ENCODE measurements at places on chromosomes 7 and 10.

DNA sequence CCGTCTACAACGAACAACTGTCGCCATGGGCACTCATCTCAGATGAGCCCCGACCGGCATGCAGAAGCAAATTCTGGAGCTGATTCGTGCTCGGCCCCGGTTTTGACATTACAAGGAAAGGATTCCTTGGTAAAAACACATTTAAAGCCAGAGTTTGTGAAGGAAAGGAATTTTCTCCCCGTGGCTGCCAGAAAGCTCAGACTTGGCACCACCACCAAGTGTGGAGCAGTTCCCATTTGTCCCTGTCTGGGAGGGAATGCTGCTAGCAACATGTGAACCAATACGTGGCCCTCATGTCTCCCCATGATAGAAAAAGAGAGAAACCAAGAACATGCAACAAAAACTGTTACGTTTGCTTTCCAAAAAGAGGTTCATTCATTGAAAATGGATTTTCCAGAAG is 55.2 kb upstream of the DDC start:
- peak; percentile 20 for DNase-seq

DNA sequence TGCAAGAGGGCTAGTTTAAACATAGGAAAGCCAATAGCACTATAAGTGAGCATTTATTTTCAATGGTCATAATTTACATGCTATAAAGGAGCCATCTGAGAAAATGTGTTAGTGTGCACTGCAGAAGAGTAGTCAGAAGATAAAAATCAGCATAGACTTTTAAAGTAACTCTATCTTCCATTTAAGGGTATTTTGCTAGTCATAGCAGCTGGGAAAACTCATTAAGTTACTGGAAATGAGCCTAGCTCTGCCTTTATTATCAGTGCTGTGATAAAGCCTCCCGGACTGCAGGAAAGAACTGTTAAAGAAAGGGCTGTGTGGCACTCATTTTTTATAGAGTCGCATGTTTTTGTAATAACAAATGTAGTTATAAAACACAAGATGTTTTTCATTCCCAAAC is 825.8 kb upstream of the POM121L12 start:
- peak; percentile 18 for DNase-seq

DNA sequence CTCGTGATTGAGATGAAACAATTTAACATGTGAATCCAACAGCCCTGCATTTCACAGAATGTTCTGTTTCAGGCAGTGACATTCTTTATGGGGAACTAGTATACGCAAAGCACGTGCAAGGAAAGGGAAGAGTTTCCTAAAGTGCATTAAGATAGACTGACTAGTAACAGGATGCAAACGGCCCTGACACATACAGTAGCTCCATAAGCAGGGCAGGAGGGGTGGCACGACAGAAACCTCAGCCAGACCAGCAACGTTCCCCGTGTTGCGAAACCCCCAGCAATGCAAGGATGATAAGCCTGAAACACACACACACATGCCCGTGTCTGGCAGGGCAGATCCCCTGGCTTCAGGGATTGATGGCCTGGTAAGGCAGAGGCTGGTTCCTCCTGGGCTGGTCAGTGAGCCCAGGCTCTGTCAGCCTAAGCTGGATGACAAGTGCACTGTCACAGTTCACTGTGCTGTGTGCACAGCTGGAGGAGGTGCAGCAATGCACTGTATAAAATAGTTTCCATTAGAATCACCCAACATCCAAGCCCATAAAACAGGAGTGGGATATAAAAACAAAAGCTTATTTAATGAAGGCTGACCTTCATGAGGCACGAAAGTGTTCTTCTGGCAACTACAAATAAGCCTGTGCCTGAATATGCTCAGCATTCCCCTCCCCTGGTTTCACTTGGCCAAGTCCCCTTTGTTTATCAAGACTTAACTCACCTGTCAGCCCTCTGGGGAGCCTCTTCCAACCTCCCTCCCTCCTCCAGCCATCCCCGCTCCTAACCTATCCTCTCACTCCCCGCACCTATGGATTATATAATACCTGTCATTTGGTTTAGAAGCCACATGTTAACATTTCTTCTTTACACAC is 88.8 kb downstream of the GSAP start:
- DNase-seq = peak; percentile 34

DNA sequence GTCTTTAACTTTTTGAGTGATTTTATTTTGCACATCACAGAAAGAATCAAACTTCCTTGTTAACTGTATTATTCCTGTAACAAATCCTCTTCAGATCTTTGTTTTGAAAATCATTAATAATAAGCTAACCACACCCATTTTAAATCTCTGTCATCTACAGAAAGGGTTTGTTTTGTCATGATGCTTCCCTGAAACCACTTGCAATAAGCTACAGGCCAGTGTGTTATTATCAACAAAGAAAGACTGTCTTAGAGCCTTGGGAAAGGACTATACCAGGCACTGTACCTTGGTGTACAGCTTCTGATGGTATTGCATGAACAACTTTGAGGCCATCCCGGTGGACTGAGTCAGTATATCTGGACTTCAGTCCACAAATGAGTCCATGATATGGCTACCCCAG is 145.3 kb upstream of the FAM3C start:
- DNase-seq = no peak

DNA sequence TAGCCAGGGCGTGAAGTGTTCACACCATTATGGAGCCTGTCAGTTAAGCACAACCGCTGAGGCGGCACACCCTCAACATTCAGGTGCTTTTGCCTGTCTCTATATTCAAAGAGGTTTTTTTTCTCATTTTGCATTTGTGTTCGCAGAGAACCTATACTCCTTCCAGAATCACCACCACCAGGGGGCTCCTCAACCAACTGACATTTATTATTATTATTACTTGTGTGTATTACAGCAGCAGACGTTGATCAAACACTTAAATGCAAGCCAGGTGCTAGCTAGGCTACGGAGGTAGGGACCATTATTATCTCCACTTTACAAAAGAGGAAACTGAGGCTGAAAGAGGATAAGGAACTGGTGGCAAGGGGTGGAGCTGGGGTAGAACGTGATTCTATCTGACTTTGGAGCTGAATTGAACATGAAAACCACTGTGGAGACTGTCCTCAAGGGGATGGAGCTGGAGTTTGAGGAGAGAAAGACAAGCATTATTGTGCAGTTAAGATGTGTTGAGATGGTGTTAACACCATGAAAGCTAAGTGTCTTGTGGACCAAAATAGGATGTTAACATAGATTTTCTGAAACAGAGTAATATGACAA is 133.8 kb upstream of the PLXNA4 start:
- DNase-seq = peak; percentile 8

GRCh38 chr10:132163278-132163765 is 23.4 kb upstream of the DPYSL4 start:
- no peak for DNase-seq

- DNase-seq = peak; percentile 41
Measured at GRCh38 chr10:58473976-58474375, 38.7 kb upstream of the BICC1 start.

DNA sequence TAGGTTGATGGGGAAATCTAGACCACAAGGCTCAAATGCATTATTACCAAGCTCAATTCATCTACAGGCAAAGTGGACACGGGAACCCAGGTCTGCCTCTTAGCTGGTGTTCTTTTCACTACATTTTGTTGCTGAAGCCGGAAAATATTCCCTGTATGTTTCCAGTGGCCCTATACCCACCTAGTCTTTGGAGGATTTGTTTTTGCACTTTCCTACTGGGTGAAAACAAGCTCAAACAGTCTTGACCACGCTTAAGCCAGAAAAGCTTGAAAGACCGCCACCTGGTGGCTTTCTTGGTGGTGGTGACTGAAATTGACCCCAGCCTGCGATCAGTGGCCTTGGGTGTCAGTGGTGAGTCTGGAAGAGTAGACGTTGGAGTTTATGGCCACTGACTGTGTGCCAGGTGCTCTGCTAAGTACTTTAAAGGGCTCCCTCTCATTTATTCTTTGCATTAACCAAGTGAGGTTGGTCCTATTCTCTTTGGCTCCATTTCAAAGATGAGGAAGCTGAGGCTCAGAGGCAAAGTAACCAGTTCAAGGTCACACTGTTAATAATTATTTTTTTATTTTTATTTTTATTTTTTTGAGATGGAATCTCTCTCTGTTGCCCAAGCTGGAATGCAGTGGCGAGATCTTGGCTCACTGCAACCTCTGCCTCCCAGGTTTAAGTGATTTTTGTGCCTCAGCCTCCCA is 11.1 kb upstream of the CRTAC1 start:
- DNase-seq = peak; percentile 14

GRCh38 chr10:43396061-43396927 is 12.7 kb downstream of the HNRNPF start:
- DNase-seq = peak; percentile 51

GRCh38 chr10:49614242-49615198 is 683 bp downstream of the CHAT start:
- no peak for DNase-seq

DNA sequence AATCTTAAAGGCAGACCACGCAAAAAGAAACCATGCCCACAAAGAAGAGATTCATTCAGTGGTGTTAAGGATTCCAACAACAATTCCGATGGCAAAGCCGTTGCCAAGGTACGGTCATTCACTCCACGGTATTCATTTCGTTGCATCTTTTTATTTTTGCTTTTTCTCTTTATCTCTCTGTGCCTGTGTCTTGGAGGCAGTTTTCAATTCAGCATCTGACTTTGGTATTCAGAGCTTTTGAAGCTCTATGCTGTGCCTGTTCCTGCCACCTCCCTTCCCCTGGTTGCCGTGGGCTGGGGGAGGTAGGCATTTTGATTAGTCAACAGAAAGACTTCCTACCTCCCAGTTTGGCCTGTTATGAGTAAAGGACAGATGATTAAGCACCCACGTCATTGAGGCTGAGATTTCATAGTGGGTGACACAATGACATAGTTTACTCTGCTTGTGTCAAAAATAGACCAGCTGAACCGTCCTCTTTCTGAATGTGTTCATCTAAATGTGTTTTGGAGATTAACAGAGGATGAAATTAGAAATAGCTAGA is 149.5 kb downstream of the ARID5B start:
- peak; percentile 96 for DNase-seq

GRCh38 chr10:58853668-58854067 is 322.8 kb upstream of the PHYHIPL start:
- no peak for DNase-seq

DNA sequence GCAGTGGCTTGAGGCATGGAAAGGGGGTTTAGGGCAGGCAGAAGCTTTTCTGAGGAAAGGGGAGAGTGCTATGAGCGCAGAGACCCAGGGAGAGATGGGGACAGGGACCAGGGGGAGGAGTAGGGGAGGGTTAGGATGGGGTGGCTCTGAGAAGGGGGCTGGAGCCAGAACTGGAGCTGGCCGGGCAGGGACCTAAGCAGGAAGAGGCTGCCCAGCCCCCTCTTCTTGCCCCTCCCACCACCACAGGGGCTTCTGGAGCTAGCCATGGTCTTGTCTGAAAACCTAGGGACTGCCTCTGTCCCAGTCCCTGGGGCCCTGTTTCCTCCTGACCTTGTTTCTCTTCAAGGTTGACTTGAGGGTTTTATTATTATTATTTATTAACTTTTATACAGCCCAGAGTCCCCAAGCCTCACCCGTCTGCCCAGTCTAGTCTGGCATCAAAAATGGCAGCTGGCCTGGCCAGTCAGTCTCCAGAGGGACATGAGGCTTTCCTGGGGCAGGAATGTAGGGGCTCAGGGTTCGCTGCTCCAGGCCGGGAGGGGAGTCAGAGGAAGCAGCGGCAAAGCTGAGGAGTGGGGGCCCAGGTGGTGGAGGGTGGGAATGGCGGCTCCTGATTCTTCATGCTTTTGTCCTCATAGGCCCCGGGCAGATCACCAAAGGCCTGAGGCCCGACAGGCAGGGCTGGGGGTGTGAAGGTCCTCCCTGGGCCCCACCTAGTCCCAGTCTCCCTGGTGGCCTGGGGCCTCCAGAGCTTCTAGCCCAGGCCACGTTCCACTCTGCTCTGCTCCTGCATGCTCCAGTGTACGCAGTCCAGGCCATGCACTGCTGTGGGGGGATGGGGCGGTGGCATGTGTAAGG is 5.7 kb downstream of the TRIM8 start:
- no peak for DNase-seq

GRCh38 chr10:61990761-61991135 is 89.2 kb downstream of the ARID5B start:
- peak; percentile 18 for DNase-seq

DNA sequence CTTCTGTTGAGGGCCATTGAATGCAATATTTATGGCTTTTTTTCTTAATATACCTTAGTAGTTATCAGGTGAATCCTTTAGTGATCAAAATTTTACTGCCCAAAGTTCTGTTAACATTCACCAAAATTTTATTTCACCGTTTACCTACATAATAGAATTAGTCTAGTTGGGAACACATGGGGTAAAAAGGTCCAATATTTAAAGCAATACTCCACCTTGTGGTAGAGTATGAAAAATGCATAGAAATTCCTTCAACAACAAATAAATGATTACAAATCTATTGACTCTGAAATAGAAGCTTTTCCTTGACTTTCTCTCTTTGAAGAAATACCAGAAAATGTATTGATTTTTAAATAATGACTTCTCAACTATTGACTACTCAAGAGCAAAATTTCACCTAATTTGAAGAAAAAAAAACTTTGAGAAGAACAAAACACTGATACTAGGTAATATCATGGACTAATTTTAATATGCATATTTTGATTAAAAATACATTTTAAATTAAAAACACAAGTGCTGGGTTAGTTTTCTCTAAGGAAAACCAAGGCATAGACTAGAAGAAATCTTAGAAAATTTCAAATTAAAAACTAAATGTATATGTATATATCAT is 43.3 kb downstream of the POLR1F start:
- DNase-seq = peak; percentile 13

GRCh38 chr10:109974504-109975191 is 33.1 kb upstream of the ADD3 start:
- DNase-seq = peak; percentile 44

- no peak for DNase-seq
Measured at GRCh38 chr7:128123291-128124037, 92.2 kb upstream of the LRRC4 start.
